HFFc6 (cell line): ENCODE measurements at places on chromosomes 16 and 17.

DNA sequence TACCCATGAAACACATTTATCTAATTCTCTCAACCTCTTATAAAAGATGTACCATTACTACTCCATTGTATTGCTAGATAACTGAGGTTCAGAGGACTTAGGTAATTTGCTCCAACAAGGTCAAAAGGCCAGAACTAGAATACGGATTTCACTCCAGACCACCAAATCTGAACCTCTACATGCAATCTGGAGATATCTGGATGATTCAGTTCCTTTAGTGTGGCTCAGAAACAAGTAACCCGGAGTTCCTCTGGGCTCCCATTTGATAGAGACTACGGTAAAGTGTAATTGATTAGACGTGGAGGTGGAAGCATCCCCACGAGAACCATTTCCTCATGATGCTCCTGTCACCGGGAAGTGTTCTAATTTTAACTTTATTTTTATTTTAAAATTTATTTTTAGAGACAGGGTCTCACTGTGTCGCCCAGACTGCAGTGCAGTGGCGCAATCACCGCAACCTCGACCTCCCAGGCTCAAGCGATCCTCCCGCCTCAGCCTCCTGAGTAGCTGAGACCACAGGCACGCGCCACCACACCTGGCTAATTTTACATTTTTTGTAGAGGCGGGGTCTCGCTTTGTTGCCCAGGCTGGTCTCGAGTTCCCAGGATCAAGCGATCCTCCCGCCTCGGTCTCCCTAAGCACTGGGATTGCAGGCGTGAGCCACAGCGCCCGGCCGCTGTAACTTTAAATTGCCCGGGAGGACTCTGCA lies 608 bp upstream of the COX10 start:
- no peak for DNase-seq

DNA sequence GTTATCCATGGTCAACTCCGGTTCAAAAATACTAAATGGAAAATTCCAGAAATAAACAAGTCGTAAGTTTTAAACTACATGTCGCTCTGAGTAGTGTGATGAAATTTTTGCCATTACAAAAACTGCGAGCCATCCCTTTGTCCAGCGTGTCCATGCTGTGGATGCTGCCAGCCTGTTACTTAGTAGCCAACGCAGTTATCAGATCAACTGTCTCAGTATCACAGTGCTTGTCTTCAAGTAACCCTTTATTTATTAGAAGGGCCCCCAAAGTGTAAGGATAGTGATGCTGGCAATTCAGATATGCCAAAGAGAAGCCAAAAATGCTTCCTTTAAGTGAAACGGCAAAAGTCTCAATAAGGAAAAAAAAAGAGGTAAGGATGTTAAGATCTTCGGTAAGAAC lies 23.9 kb downstream of the SNN start:
- no peak for DNase-seq

DNA sequence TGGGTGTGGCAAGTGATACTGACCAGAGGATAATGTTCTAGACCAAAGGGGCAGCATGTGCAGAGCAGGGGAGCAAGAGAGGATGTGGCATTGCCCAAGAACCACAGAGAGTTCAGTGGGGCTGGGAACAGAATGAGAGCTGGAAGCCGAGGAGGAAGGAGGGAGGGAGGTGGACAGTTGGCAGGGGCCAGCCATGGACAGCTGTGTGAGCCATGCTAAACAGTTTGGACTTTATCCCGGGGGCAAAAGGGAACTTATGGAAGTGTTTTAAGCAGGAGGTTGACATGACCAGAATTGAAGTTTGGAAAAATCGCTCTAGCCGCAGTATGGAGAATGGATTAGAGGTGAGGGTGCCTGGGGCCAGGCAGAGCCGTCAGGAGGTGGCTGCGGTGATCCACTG lies 29.4 kb upstream of the TMEM132E start:
- no peak for DNase-seq

DNA sequence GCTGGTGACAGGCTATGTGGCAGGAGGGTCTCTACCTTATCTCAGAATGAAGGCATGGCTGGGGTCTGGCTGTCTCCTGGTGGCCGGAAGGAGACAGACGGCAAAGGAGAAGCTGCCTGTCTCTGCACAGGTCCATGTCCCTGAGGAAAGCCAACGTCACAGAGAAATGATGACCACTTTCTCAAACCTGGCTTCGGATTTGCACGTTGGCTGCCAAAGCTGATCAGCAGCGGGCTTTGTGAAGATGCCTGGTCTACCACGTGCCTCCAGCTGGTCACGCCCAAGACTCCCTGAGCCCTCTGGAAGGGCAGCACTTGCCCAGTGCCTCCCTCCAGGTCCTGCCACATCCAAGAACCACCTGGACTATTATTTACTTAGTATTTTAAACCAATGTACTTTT lies 8.4 kb downstream of the DEXI start:
- DNase-seq, result no peak

GRCh38 chr17:55273579-55274354 lies 9.0 kb downstream of the HLF start:
- peak; percentile 8 for DNase-seq

GRCh38 chr17:11467639-11468038 lies 130.6 kb upstream of the DNAH9 start:
- no peak for DNase-seq

DNA sequence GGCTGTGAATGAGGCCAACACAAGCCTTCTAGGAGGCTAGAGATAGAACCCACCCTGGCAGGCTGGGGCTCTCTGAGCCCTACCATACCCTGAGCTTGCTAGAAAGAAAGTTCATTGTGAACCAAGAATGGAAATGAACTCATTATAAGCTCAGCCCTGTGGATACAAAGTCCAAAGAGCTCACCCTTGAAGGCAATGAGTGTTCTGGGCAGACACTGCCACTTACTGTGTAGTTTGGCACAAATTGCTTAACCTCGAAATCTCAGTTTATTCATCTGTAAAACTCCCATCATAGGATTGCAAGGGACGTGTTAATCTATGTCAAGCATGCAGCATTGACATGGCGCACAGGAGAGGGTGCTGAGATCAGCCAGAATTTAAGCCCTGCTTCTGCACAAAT lies 5.5 kb downstream of the KDM8 start:
- DNase-seq, result no peak

- no peak for DNase-seq
Observed at GRCh38 chr16:49755313-49755620, 100.6 kb downstream of the ZNF423 start.

GRCh38 chr17:30580916-30581315 lies 103.7 kb downstream of the GOSR1 start:
- DNase-seq, result peak; percentile 43

DNA sequence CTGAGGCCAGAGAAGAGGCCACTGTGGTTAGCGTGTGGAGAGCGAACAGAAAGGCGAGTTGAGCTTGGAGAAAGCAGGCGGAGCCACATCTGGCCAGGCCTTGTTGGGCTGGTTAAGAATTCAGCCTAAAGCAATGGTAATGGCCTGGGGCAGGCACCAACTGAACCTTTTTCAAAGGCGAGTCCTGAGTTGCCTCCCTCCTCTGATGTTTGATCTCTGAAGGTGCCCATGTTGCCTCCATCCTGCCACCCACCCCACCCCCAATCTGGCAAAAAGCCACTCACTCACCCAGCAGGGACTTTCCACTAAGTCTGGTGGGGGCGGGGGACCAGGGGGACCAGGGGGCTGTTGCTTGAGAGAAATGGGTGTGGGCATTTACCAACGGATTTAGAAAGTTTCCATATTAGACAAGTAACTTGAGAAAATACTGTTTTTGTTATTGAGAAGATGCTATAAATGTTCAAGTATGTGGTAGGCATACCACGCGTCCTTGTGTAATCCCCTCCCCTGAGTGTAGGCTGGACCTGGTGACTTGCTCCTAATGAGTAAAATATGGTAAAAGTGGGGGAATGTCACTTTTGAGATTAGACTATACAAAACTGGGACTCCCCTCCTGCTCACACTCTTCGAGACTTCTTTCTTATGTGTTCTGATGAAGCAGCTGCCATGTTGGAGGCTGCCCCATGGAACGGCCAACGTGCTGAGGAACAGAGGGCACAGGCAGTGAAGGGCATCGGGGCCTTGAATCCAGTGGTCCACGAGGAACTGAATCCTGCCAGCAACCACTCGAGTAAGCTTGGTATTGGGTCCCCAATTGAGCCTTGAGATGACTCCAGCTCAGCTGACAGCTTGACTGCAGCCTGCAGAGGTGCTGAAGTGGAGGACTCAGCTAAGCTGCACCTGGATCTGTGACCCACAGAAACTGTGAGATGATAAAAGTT lies 29.9 kb upstream of the TNS4 start:
- no peak for DNase-seq

- DNase-seq, result no peak
Observed at GRCh38 chr16:46746821-46747776, 1.0 kb downstream of the MYLK3 start.
